GM19239 (cell line): ENCODE measurements at places on chromosomes 13 and 19.

- DNase-seq: no peak
These were observed 9.3 kb upstream of the IGFL3 start for GRCh38 chr19:46133777-46134241.

- DNase-seq: no peak
These were observed 25.7 kb downstream of the SHC2 start for GRCh38 chr19:435056-435706.

DNA sequence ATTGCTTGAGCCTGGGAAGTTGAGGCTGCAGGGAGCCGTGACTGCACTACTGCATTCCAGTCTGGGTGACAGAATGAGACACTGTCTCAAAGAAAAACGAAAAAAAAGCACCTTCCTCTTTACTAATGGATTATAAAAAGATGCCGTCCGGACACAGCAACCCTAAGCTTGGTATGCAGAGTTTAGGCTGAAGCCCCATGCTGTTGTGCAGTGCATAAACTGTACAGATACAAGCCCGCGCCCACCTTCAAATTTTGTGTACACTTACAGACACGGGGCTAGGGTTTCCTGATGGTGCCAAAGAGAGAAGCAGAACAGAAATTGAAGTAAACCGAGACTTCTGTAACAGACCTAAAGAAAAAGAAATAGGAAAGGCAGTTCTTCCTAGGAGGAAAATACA, 9.0 kb downstream of the LPAR6 start:
- DNase-seq: no peak

GRCh38 chr13:24725379-24725778, 38.6 kb upstream of the RNF17 start:
- no peak for DNase-seq

DNA sequence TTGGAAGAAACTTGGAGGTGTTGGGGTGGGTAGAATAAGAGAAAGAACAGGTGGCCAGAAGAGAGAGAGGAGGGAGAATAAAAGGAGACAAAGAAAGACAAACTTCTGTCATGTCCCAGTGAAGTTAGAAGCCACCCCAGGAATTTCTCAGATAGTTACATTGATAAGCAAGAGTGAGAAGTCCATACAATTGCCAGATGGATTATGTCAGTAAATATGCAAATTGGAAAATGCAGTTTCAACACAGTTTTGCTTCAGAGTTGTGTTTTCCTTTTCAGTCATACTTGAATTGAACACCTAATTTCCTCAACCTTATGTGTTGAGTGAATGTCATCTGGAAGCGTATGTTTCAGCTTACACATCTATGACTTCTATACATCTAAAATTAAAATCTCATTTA, 139.2 kb downstream of the RXFP2 start:
- DNase-seq: no peak

DNA sequence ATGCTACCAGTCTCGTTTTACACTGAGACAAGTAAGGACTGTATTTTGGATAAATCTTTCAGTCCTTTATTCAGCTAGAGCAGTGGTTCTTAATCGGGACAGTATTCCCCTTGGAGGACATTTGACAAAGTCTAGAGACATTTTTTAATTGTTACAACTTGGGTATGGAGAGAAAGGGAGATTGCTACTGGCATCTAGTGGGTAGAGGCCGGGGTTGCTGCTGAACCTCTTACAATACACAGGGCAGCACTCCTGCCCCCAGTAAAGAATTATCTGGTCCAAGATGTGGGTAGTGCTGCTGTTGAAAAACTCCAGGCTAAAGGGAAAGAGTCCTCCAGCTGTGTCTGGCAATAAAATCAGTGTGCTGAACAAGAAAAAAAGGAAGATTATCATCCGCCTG, 334.8 kb downstream of the SLC7A1 start:
- no peak for DNase-seq

GRCh38 chr13:23966221-23966690, 69.0 kb upstream of the C1QTNF9B start:
- DNase-seq: no peak
